ENCODE measurements at places on chromosomes 7 and 10.

- DNase-seq: no peak
Measured at GRCh38 chr7:157686285-157686894, 349.6 kb downstream of the DNAJB6 start.

GRCh38 chr7:3370068-3370830, 69.2 kb downstream of the SDK1 start:
- DNase-seq: no peak

DNA sequence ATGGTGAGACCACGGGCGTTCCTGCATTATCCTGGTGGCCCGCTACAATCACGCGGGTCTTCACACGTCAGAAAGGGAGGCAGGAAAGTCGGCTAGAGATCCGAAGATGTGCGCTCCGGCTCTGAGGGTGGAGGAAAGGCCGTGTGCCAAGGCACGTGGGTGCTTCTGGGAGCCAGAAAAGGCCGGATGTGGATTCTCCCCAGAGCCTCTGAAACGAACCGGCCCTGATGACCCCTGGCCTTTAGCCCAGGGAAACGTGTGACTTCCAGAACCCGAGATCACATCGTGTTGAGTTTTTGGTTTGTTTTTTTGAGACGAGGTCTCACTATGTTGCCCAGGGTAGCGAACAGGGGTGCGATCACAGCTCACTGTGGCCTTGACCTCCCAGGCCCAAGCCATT, 244.2 kb downstream of the ELFN1 start:
- no peak for DNase-seq

- no peak for DNase-seq
Measured at GRCh38 chr7:1114505-1114904, 26.6 kb downstream of the GPER1 start.

All from T follicular helper cell (primary cell).